ENCODE measurements at places on chromosomes 6 and 20.

- no peak for DNase-seq
These were observed 85.7 kb downstream of the SHLD1 start for GRCh38 chr20:5835871-5836270.

- DNase-seq: peak; percentile 5
These were observed 47.8 kb downstream of the GMPR start for GRCh38 chr6:16286151-16286522.

- no peak for DNase-seq
These were observed 29.1 kb upstream of the PKIG start for GRCh38 chr20:44552950-44553908.

GRCh38 chr6:39664173-39664572 is 61.0 kb downstream of the KIF6 start:
- DNase-seq: no peak

DNA sequence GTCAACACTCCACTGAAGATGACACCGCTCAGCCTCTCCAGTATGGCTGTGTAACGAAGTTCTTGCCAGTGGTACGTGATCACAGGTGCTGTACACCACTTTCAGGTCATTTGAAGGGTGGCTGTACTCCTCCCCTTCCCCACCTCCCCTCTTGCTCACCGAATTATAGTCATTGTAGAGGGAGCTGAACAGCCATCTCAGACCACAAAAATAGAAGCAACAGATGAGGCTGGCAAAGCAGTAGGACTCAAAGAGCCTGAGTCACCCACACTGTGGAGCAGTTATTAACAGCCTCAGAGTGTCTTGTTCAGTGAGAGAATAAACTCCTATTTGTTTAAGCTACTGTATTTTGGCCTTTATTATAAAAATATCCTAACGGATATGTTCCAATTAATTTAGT is 192.5 kb upstream of the MCHR2 start:
- no peak for DNase-seq

- no peak for DNase-seq
These were observed 28.1 kb downstream of the TFAP2B start for GRCh38 chr6:50846852-50847155.

GRCh38 chr6:53214172-53214571 is 65.5 kb upstream of the GCM1 start:
- DNase-seq: no peak

GRCh38 chr6:135129136-135129856 is 51.8 kb upstream of the MYB start:
- no peak for DNase-seq

GRCh38 chr6:113750151-113750855 is 106.8 kb upstream of the MARCKS start:
- no peak for DNase-seq

DNA sequence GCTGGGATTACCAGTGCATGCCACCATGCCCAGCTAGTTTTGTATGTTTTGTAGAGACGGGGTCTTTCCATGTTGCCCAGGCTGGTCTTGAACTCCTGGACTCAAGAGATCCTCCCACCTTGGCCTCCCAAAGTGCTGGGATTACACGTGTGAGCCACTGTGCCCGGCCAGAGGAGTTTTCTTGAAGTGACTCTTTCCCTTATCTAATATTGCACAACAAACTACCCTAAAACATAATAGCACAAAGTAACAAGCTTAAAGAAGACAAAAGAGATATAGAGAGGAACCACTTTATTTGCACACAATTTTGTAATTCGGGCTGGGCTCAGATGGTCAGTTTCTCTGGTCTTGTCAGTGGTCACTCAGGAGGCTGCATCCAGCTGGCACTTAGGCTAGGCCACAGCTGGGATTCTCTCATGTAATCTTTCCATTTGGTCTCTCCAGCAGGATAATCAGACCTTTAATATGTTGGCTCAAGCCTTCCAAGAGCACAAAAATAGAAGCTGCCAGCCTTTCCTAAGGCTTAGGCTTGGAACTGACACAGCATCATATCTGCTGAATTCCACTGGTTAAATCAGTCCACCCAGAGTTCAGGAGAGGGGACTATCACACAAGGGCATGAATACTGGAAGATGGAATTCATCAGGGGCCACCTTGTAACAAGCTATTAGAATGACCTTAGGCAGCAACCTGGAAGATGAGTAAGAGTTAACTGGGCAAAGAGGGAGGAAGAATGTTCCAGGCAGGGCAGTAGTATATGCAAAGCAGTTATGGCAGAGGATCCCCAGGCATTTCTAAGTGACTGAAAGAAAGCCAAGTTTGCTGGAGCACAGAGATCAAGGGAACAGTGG is 56.7 kb upstream of the PNRC1 start:
- DNase-seq: no peak

DNA sequence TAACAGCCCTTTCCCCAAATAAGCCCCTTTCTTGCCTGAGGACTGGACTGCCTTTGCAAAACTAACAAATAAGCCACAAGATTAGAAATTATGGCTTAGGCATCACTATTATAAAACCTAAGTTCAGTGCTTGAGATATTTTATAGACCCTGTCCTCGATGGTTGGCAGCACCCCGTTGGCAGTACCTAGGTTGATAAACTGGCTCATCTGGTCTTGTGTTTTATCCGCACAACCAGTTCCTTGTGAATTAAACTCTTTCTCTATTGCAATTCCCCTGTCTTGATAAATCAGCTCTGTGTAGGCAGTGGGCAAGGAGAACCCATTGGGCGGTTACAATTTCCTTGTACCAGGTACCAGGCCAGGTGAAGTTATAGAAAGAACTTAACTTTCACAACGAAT is 6.6 kb downstream of the LRP11 start:
- DNase-seq: no peak

GRCh38 chr6:106939208-106939607 is 35.3 kb downstream of the CD24 start:
- DNase-seq: no peak

DNA sequence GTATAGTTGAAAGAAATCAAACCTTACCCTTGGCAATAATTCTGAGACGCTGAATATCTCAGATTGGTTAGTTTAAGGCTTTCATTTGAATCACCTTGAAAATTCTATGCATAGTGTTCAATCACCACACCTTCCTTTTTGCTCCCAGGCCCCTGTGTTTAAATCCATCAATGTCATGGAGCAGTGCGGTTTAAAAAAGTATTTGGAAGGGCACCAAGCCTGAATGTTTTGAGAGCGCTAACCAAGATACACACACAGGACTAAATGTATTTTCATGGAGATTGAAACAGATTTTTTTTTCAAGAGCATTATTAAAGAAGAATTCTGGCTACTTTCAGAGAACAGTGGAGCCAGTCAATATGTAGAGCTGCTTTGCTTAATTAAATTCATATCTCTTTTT is 195.7 kb downstream of the CENPW start:
- no peak for DNase-seq

DNA sequence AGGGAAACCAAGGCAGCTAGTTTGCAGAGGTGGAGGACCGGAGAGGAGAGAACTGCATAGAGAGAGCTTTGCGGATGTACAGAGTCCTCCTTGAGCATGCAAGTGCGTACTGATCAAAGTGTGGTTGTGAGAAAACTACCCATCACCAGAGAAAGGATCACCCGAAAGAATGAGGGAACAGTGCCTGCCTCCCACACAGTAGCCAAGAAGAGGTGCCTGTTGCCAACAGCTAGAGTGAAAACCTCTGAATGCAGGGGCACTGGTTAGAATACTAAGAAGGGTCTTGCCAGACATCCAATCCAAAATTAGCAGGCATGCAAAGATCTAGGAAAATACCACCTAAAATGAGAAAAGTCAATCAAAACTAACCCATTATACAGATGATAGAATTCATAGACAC is 166.6 kb upstream of the AKAP12 start:
- no peak for DNase-seq

- no peak for DNase-seq
These were observed 13.2 kb upstream of the SALL4 start for GRCh38 chr20:51815383-51816076.

DNA sequence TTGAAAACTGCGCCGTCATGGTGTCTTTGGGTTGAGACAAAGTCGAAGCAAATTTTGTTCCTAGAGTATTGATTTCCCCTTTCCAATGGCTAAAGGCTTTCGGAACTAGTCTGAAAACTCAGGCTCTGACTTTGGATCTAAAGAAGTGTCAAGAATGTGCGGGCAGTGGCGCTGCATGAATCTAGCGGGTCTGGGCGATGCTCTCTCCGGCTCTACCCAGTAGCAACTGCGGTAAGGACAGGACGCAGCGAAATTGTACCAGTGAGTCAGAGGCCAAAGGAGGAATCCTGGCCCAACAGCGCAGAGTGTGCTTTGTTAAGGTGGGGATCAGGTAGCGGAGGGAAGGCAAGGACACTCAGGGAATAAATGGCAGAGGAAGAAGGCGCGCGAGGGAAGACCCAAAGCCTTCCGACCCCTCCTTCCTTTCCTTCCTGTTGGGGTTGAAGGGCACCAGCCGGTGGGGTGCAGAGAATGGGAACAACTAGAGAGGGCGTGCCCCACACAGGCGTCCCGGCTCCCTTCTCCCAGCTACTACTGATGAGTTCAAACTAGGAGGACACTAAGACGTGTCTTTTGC is 32.1 kb downstream of the HLA-F start:
- no peak for DNase-seq

GRCh38 chr6:36679043-36679833 is 724 bp downstream of the CDKN1A start:
- DNase-seq: peak; percentile 23

DNA sequence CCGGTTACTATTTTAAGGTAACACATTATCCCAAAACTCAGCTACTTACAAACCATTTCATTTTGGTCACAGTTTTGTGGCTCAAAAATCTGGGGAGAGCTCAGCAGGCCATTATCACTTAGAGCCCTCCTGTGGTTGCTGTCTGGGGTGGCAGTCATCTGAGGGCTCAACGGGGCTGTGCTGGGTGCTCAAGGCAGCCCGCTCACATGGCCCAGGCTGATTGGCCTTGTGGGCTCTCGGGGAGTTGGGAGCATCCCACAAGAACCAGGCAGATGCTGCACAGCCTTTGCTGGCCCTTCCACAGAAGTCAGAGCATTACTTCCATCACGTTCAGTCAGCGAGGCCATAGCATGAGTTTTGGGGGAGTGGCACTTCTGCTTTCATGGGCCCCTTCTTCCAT is 6.3 kb upstream of the VSX1 start:
- no peak for DNase-seq

GRCh38 chr20:61514018-61514365 is 261.9 kb downstream of the CDH4 start:
- no peak for DNase-seq

- DNase-seq: no peak
These were observed 47.5 kb upstream of the NAA20 start for GRCh38 chr20:19969507-19970255.

- peak; percentile 21 for DNase-seq
These were observed 30.0 kb upstream of the ZNF217 start for GRCh38 chr20:53623454-53624211.

DNA sequence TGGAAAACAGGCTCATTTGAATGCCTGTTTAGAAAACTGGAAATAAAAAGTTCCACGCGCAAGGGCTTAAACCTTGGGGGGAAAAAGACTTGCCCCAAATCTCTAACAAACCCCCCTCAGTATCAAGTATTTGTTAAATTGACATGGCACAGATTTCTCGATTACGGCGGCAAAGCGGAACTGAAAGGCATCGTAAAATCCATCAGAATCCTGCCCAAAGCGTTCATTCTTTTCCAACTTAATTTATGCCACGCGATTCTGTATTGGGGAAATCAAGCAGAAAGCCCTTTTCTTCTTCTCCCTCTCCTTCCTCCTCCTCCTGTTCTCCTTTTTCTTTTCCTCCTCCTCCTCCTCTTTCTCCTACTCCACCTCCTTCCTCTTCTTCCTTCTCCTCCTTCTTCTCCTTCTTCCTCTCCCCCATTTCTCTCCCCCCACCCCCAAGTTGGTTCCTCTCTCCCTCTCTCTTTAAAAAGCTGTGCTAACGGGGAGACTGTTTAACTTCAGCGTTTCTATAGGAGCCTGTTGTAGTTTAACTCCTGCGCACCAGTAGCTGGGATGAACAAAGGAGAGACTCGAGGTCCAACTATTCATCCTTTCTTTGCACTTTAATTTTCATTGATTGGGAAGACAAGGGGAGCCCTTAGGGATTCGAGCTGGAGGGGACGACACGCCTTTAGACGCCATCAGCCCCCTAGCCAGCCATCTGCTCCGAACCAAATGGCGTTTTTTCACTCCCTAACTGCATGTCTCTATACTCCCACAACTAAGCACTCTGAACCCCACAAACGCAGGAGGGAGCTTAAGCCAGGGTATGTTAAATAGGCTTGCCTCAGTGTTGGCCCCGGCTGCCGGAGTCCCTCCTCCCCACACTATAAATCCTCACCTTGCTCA is 2.7 kb upstream of the DLL1 start:
- DNase-seq: no peak

- no peak for DNase-seq
These were observed 1.0 kb upstream of the HCK start for GRCh38 chr20:32050851-32051556.

DNA sequence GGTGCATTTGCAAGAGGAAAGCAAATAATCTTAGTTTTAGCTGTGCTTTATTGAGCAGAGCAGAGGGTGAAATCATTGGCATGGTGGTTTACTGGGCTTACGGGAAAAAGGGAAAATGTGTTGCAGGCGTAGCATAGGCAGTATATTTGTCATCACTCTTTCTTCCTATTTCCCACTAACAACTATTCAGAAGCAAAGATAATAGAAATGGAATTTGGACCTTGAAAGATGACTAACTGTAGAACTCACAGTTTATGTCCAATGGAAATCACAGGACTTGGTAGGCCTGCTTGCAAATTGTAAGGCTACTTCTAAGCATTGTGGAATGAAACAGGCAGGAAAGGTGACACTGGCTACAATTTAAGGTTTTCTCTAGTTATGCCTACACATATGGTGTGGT is 611.9 kb upstream of the MAN1A1 start:
- no peak for DNase-seq

- no peak for DNase-seq
These were observed 519.7 kb downstream of the CDH26 start for GRCh38 chr20:60477958-60478357.

DNA sequence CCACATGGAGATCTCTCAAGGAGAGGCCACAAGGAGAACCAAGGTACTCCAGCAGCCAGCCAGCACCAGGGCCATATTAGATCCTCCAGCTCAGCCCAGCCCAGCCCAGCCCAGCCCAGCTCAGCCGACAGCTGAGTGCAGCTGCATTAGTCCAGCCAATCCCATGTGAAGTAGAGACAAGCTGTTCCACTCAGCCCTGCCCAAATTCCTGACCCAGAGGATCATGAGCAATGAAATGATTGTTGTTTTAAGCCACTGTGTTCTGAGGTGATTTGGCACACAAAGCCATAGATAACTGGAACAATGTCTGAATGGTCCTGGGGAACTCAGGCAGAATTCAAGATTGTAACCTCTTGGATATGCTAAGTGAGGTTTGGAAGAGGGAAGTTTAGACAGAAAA is 59.5 kb upstream of the BMP2 start:
- DNase-seq: no peak

DNA sequence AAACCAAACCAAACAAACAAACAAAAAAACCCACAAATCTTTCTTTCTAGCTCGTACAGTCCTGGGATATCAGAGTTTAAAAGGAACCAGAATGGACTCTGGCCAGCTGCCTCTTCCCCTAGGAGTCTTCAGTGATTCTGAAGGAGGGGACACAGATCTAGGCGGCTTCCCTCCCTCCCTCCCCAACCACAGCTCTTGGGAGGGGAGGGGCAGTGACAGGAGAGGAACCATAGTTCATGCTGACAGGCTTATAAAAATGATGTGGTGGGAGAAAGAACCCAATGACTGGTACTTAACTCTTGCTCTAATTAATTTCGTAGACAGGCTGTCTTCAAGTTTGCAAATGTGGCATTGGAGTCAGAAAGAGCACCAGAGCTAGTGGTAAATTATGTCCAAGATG is 56.0 kb downstream of the NPEPL1 start:
- DNase-seq: no peak

- DNase-seq: no peak
These were observed 57.3 kb downstream of the BCKDHB start for GRCh38 chr6:80163754-80164187.

- no peak for DNase-seq
These were observed 2.3 kb downstream of the TFAP2C start for GRCh38 chr20:56631318-56631989.
